ENCODE measurements at places on chromosomes 2 and 18. TPM values are rescaled to one million over a fixed set of nuclear protein-coding genes. Genes with fewer than 3 reads are reported as not detected.

The SFTPB gene
- 0.22 TPM for total RNA-seq

The LYPD1 gene
- 12.3 TPM for total RNA-seq

The TAF4B gene
- 5.4 TPM for total RNA-seq

The NBEAL1 gene
- 4.1 TPM for total RNA-seq

The XDH gene
- total RNA-seq: 1.1 TPM

The DNMT3A gene
- 6.1 TPM for total RNA-seq

The RFTN2 gene
- total RNA-seq: not detected

The NAGK gene
- 57.4 TPM for total RNA-seq

The IL1R2 gene
- total RNA-seq: 0.73 TPM

The HOXD8 gene
- 6.6 TPM for total RNA-seq

The SMYD1 gene
- total RNA-seq: not detected

The HOXD3 gene
- total RNA-seq: 0.27 TPM

The IL36B gene
- total RNA-seq: 0.13 TPM

The DLX1 gene
- total RNA-seq: 3.5 TPM

The KIAA2012 gene
- not detected for total RNA-seq

The RSAD2 gene
- 0.54 TPM for total RNA-seq

The GPR17 gene
- total RNA-seq: not detected

The TBR1 gene
- total RNA-seq: not detected

The SLC5A7 gene
- not detected for total RNA-seq

The SLC66A3 gene
- 36.6 TPM for total RNA-seq

The GAREM1 gene
- total RNA-seq: 2.5 TPM

The DNAJC5G gene
- total RNA-seq: not detected

The CABLES1 gene
- 12.6 TPM for total RNA-seq

The C1GALT1C1L gene
- total RNA-seq: 1.2 TPM

The GAD1 gene
- 0.73 TPM for total RNA-seq

The CHRNG gene
- not detected for total RNA-seq

The PLEKHA3 gene
- 18.9 TPM for total RNA-seq

The CRYGC gene
- not detected for total RNA-seq

The RAPGEF4 gene
- 0.15 TPM for total RNA-seq
